Aortic smooth muscle cell (primary cell): ENCODE measurements at places on chromosomes 13 and 19. TPM values are rescaled to one million over a fixed set of nuclear protein-coding genes. Genes with fewer than 3 reads are reported as not detected.

VSTM1 gene
- not detected in 2 replicates for total RNA-seq

MAB21L1 gene
- total RNA-seq = 2.7 and 4.8 TPM in 2 replicates

CNFN gene
- not detected in 2 replicates for total RNA-seq

PSG7 gene
- total RNA-seq = not detected in 2 replicates

HSD17B14 gene
- 1.2 and 4.5 TPM in 2 replicates for total RNA-seq

ZNF430 gene
- total RNA-seq = 4.5 and 4.9 TPM in 2 replicates

DMPK gene
- total RNA-seq = 169 and 191 TPM in 2 replicates

FPR2 gene
- total RNA-seq = not detected in 2 replicates

ZNF223 gene
- 4.6 and 4.8 TPM in 2 replicates for total RNA-seq

ZSWIM4 gene
- 2.5 and 2.9 TPM in 2 replicates for total RNA-seq

BEST2 gene
- total RNA-seq = not detected in 2 replicates

RFPL4AL1 gene
- not detected in 2 replicates for total RNA-seq

MYH14 gene
- total RNA-seq = not detected in 2 replicates

ZNF729 gene
- total RNA-seq = not detected in 2 replicates

PPFIA3 gene
- total RNA-seq = 1.8 and 2.1 TPM in 2 replicates

HSPB6 gene
- 55.8 and 106 TPM in 2 replicates for total RNA-seq

ERFL gene
- total RNA-seq = 0.06 TPM in 1 of 2 replicates, not detected in the other

NOTCH3 gene
- total RNA-seq = 184 and 225 TPM in 2 replicates

CRLF1 gene
- 437 and 449 TPM in 2 replicates for total RNA-seq

SSC5D gene
- total RNA-seq = 12.8 and 30.4 TPM in 2 replicates

RDH8 gene
- not detected in 2 replicates for total RNA-seq

SUGT1 gene
- 35.0 and 42.7 TPM in 2 replicates for total RNA-seq

PPM1N gene
- total RNA-seq = 1.7 and 2.1 TPM in 2 replicates

ANKLE1 gene
- total RNA-seq = 0.13 and 0.19 TPM in 2 replicates

MRPS12 gene
- total RNA-seq = 21.0 and 33.7 TPM in 2 replicates

DHRS12 gene
- total RNA-seq = 2.7 and 3.4 TPM in 2 replicates

TTC9B gene
- not detected in 2 replicates for total RNA-seq

CEACAM1 gene
- under 0.01 and 0.31 TPM in 2 replicates for total RNA-seq

ACER1 gene
- not detected in 2 replicates for total RNA-seq

ZNF432 gene
- total RNA-seq = 7.4 and 9.1 TPM in 2 replicates

CEBPA gene
- under 0.01 TPM in 1 of 2 replicates, not detected in the other for total RNA-seq

TMPRSS9 gene
- total RNA-seq = not detected in 2 replicates

CAPN12 gene
- total RNA-seq = not detected in 2 replicates

SHC2 gene
- total RNA-seq = 0.13 TPM in 1 of 2 replicates, not detected in the other

CEACAM19 gene
- total RNA-seq = 1.8 and 4.9 TPM in 2 replicates

ZNF417 gene
- 20.7 and 21.4 TPM in 2 replicates for total RNA-seq

PSG2 gene
- not detected in 2 replicates for total RNA-seq

TTYH1 gene
- total RNA-seq = not detected in 2 replicates

PEAK3 gene
- not detected in 2 replicates for total RNA-seq

MUC16 gene
- not detected in 2 replicates for total RNA-seq

LRRC63 gene
- total RNA-seq = not detected in 2 replicates

RNF113B gene
- total RNA-seq = not detected in 2 replicates

SLC8A2 gene
- 0.12 TPM in 1 of 2 replicates, not detected in the other for total RNA-seq

RNF17 gene
- not detected in 2 replicates for total RNA-seq

SPTBN4 gene
- 2.4 and 2.8 TPM in 2 replicates for total RNA-seq

CLDN10 gene
- total RNA-seq = not detected in 2 replicates

MTUS2 gene
- under 0.01 and 0.25 TPM in 2 replicates for total RNA-seq

ZNF14 gene
- 4.7 and 5.3 TPM in 2 replicates for total RNA-seq

ERICH6B gene
- not detected in 2 replicates for total RNA-seq

CPAMD8 gene
- total RNA-seq = 0.26 and 0.31 TPM in 2 replicates

FAM83E gene
- total RNA-seq = 0.25 and 1.3 TPM in 2 replicates

ACP5 gene
- 0.40 and 0.44 TPM in 2 replicates for total RNA-seq

ZNF443 gene
- 1.8 and 2.5 TPM in 2 replicates for total RNA-seq

SERPINE3 gene
- total RNA-seq = under 0.01 TPM in 1 of 2 replicates, not detected in the other

LILRA1 gene
- not detected in 2 replicates for total RNA-seq

OR7C1 gene
- total RNA-seq = not detected in 2 replicates

MAMSTR gene
- total RNA-seq = 0.50 and 0.53 TPM in 2 replicates
